NCI-H524 treated with DMSO at 0.1 percent for 48 hours (cell line): ENCODE measurements at places on chromosomes 4 and X.
A peak's percentile ranks its signal among the peaks of the same experiment; 100 is the strongest.

DNA sequence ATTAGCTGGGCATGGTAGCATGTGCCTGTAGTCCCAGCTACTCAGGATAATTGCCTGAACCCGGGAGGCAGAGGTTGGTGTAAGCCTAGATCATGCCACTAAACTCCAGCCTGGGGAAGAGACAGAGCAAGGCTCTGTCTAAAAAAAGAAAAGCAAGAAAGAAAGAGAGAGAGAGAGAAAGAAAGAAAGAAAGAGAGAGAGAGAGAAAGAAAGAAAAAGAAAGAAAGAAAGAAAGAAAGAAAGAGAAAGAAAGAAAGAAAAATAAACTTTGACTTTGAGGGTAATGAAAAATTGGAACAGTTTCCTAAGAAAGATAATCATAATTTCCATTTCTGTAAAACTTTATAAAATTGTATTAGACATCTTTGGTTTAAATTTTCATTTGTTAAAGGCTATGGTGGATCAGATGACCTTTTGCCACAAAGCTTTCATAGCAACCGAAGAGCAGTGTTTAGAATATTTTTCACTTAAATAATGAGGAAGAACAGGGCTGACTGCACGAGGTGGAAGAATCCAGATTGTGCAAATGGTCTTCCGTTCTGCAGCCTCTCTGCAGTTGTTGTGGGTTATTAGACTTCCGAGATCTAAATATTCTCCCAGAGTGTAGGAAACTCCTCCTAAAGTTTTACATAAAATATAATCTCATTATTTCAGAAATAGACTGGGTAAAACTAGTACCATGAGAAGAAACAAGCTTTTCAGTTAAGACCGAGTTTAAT, 55.9 kb downstream of the RBM47 start:
- DNase-seq: no peak

DNA sequence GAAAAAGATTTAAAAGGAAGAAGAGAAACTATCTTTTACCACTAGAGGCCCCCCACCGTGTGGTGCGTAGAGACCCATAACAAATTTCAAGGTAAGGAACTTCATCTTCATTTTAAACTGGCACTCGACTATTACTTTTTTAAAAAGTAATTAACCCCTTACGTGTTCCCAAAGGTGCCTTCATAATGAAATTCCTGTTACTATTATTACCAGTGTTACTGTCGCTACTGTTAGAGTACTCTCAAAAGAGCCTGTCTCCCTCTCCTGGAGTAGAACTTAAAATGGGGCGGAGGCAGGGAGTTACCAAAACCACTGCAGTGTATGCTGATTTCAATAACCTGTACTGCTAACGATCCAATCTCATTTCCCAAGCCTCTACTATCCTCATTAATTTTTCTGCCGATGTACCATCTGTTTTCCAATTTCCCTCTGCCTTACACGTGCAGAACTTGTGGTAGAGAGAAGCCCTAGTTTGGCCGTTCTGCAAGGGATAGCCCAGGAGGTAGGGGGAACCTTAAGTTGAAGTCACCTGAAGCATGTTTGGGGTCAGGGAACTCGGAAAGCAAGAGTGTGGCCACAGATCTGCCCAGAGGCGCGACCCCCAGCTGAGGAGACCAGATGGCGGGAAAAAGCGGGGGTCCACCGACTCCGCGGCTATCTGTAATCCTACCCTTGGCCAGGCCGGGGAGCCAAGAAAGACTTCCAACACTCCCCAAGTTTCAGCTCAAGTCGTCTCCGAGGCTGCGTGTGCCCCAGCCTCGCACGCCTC, 720 bp upstream of the STK26 start:
- DNase-seq: peak; percentile 24

DNA sequence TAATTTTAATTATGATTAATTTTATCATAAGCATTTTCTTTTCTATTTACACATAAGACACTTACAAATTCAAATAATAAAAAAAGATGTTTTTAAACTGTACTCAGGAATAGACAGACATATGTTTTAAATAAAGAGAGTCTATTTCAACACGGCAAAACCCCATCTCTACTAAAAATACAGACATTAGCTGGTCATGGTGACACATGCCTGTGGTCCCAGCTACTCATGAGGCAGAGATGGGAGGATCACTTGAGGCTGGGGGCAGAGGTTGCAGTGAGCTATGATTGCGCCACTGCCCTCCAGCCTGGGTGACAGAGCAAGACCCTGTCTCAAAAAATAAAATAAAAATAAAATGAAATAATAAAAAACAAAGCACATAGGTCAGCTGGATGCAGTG, 14.8 kb downstream of the FAM9B start:
- no peak for DNase-seq

GRCh38 chrX:39828971-39829370, 268.8 kb downstream of the BCOR start:
- DNase-seq: no peak

GRCh38 chrX:12709047-12709446, 82.2 kb upstream of the PRPS2 start:
- no peak for DNase-seq

GRCh38 chrX:13522811-13523210, 46.6 kb upstream of the EGFL6 start:
- no peak for DNase-seq

DNA sequence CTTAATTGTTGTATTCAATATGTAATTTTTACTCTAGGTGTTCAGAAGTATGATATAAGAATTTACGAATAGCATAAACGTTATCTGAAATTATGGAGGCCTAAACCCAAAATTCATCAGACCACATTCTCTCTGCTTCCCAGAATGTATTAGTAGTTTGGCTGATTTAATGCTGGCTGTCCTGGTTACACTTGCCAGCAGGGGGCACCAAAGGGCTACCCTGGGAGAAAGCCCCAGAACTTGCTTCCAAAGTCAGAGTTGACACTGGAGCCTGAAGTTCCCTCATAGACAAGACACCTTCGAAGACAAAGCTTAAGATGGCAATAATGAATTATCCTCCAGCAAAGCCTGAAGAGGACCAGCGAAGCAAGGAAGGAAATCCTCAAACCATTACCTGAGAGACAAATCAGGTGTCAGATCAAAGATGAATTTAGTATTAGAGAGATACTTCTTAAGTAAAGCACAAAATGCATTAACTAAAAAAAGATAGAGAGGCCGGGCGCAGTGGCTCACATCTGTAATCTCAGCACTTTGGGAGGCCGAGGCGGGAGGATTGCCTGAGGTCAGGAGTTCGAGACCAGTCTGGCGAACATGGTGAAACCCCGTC, 11.3 kb upstream of the ANOS1 start:
- no peak for DNase-seq

GRCh38 chrX:3346501-3347259, at the start of gene MXRA5:
Gene MXRA5 (minus strand): TSS chrX:3346652. CDS start chrX:3343833, 2,819 bp downstream.
- DNase-seq: no peak

- no peak for DNase-seq
Observed at GRCh38 chrX:32150141-32150540, 1061.2 kb downstream of the DMD start.

GRCh38 chr4:181507180-181507835, 735.9 kb upstream of the TENM3 start:
- DNase-seq: peak; percentile 24

DNA sequence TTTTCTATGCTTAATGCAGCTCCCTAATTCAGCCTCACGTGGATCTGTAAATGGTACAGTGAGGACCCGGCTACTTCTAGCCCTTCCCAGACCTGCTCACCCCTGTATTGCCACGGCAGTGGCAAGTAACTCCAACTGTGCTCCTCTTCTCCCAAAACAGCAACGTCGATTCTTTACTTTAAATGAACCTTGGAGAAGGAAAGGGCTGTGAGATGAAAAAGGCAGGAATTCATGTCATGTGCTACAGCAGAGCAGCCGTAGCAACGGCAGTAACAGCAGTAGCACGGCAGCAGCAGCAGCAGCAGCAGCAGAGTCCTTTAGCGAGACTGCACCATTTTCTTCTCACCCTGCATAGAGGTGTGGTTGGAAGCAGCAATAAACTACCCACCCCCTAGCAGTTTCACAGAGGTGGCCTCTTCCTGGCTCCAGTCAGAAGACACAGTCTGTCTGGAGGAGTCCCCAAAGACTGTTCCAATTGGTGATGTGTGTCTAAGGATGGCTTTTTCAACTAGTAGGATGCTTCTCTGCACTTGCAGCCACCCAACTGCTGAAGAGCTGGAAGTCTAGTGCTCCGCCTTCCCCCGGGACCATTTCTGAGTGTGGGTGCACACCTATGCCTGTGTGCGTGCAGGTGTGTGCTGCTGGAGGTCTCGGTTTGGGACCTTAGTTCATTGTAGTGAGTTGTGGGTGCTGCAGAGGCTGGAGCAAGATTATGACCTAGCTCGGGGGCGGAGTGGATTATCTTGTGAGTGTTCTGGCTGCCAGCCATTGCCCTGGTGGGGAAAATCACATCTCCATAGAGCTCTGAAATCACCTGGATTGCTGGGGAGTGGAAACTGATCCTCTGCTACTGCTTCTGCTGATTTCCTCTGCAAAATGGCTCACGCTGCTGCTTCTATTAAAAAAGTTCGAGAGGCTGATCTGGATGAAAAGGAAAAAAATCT, 67.2 kb downstream of the ANK2 start:
- no peak for DNase-seq

- no peak for DNase-seq
Observed at GRCh38 chr4:15912961-15913630, 25.4 kb downstream of the FGFBP1 start.

DNA sequence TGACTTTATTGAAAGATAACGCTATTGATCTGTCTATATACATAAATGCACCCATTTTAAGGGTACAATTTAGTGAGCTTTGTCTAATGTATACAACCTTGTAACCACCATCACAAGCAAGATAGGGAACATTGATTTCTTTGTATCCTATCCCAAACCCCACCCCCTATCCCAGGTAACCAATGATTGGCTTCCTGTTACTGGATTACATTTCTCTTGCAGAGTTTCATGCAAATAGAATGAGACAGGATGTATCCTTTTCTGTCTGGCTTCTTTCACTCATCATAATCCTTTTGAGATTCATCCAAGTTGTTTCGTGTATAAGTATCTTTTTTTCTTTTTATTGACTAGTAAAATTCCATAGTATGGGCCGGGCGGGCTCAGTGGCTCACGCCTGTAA, 1.6 kb upstream of the GRIPAP1 start:
- DNase-seq: no peak
